Suprapubic skin (tissue), 4 donors: ENCODE measurements at places on chromosomes 4 and X.

DNA sequence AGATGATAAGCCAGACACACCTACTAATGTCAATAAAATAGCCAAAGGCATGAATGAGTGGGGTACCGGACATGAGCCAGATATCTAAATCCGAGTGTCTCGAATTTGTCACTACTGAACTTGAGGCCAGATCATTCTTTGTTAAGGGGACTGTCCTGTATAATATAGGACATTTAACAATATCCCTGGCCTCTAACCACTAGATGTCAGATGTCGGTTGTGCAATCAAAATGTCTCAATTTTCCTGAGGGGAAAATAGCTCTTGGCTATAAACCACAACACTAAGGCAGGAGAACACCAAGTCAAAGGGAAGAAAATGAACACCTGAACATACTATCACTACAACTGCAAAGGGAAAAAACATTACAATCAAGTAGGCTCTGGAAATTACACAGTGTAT lies 154.5 kb downstream of the GPM6A start:
- no peak for DNase-seq
- no peaks in the 10 kb centered on the region for H3K4me1 ChIP-seq
- no peaks in the 10 kb centered on the region for H3K27me3 ChIP-seq
- H3K27ac ChIP-seq: no peak overlapping the region
- H3K36me3 ChIP-seq: no peaks in the 10 kb centered on the region

GRCh38 chr4:89055157-89056080 lies 1.6 kb downstream of the FAM13A start:
- DNase-seq: no peak
- peaks cover 23% of the 10 kb centered on the region for H3K4me1 ChIP-seq
- H3K36me3 ChIP-seq: no peaks in the 10 kb centered on the region
- peak overlapping the region; percentile 47 for H3K4me3 ChIP-seq
- no peaks in the 10 kb centered on the region for H3K27me3 ChIP-seq

GRCh38 chr4:95499291-95499696 lies 49.5 kb downstream of the UNC5C start:
- H3K4me3 ChIP-seq: no peak overlapping the region
- H3K27ac ChIP-seq: no peak overlapping the region
- H3K27me3 ChIP-seq: no peaks in the 10 kb centered on the region
- no peaks in the 10 kb centered on the region for H3K4me1 ChIP-seq

- no peak overlapping the region for H3K4me3 ChIP-seq
- DNase-seq: no peak
- H3K36me3 ChIP-seq: no peaks in the 10 kb centered on the region
- H3K27me3 ChIP-seq: no peaks in the 10 kb centered on the region
Measured at GRCh38 chr4:23039818-23040217, 347.1 kb downstream of the GBA3 start.

DNA sequence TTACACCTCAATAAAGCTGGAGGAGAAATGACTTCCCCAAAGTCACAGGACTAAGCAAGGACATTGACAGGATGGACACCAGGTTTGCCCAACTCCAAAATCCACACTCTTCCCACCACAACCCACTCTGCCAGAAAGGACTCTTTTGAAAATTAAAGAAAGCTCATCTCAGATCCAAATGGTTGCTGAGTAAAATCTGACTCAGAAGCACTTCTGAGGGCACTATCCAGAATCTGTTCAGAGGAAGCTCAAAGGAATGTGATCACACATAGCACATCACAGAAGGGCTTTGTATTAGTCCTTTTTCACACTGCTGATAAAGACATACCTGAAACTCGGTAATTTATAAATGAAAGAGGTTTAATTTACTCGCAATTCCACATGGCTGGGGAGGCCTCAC lies 155.5 kb downstream of the RAB28 start:
- no peaks in the 10 kb centered on the region for H3K36me3 ChIP-seq
- H3K4me1 ChIP-seq: no peaks in the 10 kb centered on the region
- DNase-seq: no peak
- no peaks in the 10 kb centered on the region for H3K27me3 ChIP-seq
- H3K4me3 ChIP-seq: no peak overlapping the region
- no peak overlapping the region for H3K27ac ChIP-seq
